ENCODE measurements at places on chromosomes 6 and 20. TPM values are rescaled to one million over a fixed set of nuclear protein-coding genes. Genes with fewer than 3 reads are reported as not detected.
A peak's percentile ranks its signal among the peaks of the same experiment; 100 is the strongest.

DNA sequence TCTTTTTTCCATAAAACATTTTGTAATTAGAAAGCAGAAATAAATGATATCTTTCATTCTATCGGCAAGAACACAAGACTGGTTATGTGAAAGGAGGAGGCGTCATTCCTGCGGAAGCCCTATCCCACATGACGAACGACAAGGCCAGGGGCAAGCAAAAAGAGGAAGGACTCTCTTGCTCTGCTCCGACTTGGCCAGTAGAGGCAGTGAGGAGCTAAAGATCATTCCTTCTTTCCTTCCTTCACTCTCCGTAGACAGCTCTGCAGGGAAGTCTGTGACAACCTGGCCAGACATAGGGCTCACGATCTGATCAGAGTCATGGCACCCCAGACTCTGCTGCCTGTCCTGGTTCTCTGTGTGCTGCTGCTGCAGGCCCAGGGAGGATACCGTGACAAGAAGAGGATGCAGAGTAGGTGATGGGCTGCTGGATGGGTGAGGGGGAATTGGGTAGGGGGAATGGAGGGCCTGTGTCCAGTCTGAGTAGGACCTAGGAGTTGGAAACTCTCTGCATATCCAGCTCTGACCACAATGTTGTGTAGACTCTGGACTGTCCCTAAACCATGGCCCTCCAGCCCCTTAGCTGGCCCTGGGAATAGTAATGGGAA lies at the start of gene WFDC10A:
TSS of gene WFDC10A (plus strand) at position 244 of the 605 bp plus-strand sequence. CDS start at position 319, 75 bp downstream.
- no peak for DNase-seq

DNA sequence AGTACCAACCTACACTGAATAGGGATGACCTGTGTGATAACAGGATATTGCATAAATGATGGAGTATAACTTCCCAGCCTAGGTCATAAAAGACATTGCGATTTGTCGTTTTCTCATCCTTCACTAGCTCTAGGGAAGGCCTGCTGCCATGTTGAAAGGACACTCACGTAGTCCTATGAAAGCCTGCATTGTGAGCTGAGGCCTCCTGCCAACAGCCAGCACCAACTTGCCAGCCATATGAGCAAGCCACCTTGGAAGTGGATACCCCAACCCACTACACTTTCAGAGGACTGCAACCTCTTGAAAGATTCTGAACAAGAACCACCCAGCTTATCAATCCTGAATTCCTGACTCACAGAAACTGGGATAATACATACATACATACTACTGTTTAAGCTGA lies 3.5 kb upstream of the PANK2 start:
- no peak for DNase-seq

DNA sequence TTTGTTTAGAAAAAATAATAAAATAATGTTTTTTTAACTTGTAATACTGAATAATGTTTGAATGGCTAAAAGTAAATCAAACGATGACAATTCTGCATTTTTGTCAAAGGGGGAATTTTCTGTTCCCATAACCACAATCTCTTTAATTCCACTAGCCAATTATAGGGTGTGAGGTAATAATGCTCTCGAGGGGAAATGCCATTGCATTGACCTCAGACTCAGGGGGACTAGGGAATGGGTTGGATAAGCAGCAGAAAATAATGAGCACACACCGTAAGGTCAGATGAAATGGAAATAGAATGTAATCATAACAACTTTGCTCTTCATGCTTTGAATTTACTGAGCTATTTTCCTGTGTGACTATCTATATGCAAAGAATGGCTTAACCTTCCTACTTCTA lies 584.7 kb downstream of the RFPL4B start:
- DNase-seq = no peak

Gene APOM
- 11.2 TPM for total RNA-seq

Gene GLP1R
- total RNA-seq = 1.6 TPM

GRCh38 chr6:29627755-29628418 lies 5.1 kb downstream of the GABBR1 start:
- peak; percentile 75 for DNase-seq

DNA sequence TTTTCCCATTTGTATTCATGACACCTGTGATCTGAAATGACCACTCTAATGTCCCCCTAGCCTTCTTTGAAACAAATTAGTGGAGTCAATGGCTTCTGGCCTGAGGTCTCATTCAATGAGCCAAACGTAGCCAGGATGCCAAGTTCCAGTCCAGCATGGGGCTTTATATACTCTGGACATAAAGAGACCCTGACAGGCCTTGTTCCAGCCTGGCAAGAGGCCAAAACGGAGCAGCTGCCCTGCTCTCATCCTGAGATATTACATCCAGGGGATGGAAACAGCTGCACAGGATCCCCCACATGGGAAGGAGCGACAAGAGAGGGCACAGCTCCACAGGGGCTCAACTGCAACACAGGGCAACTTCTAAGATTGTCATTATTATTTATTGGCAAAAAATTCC lies 437.8 kb downstream of the CDH26 start:
- DNase-seq = no peak

DNA sequence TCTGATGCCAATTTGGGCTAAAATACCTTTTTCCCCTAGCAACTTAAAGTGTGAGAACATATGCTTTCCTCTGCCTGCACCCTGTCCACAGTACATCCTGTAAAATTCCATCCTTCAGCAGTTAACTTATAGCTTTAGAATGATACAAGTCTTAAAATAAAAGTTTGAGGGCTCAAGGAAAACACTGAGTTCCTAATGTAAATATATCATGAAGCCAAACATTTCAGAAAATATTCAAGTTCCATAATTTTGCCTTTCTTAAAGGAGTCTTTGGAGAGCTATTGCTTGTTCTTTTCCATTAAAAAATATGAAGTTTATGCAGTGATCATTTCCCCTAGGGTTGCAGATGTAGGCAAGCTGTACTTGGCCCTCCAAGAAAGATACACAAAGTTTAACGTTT lies 303.8 kb downstream of the COL12A1 start:
- DNase-seq = no peak

Measured in type B pancreatic cell (in vitro differentiated cells).